SK-N-SH (cell line): ENCODE measurements at places on chromosomes 16 and 17.

DNA sequence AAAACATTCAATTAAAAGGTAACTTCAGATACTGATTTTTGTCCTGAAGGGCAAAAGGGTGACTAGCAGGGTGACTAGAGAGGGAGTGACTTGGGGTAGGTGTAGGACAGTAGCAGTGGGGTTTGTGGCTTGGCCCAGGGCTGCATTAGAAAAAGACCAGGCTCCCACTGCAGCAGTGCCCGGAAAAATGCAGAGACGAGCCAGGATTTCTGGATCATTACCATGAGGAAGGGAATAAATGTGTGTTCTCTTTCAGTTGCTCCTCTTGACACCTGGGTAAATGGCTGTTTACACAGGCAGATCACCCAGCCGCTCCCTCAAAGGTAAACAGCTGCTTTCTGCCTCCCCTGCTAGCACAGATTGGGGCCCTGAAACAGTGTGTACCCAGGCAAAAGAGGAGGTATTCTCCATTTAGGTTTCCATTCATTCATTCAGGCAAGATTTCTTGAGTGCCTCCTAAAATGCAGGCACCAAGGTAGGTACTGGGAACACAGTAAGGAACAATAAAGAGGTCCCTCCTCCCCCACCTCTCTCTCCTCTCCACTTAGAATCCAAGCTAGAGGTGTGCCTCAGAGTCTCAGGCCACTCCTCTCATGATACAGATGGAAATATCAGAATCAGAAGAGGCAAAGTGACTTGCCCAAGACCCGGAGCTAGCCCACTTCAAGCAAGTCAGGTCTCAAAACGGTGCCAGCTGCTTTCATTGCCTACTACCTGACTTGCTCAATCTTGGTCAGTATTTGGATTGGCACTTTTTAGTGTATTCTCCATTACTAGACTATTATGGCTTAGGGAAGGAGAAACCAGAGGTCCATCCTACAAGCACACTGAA lies 15.2 kb upstream of the TOX3 start:
- no peak for DNase-seq

DNA sequence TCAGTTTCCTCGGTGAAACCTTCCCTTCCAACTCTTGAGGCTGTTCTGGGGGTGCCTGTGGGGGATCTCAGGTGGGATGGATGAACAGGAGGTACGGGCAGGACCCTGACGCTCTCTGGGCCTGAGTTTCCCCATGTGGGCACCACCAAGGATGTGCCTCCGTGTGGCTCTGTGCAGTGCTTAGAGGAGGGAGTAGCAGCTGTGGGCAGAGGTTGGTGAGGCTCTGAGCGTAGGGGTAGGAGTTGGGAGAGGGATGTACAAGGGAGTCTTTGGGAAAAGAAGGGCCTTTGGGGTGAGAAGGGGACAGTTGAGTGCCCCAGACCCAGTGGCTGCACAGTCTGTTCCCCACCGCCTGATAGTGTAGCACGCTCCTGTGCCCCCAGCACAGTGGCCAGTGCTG lies 59.1 kb downstream of the SNX20 start:
- DNase-seq, result no peak

GRCh38 chr17:9402590-9403199 lies 172.9 kb downstream of the STX8 start:
- peak; percentile 37 for DNase-seq

DNA sequence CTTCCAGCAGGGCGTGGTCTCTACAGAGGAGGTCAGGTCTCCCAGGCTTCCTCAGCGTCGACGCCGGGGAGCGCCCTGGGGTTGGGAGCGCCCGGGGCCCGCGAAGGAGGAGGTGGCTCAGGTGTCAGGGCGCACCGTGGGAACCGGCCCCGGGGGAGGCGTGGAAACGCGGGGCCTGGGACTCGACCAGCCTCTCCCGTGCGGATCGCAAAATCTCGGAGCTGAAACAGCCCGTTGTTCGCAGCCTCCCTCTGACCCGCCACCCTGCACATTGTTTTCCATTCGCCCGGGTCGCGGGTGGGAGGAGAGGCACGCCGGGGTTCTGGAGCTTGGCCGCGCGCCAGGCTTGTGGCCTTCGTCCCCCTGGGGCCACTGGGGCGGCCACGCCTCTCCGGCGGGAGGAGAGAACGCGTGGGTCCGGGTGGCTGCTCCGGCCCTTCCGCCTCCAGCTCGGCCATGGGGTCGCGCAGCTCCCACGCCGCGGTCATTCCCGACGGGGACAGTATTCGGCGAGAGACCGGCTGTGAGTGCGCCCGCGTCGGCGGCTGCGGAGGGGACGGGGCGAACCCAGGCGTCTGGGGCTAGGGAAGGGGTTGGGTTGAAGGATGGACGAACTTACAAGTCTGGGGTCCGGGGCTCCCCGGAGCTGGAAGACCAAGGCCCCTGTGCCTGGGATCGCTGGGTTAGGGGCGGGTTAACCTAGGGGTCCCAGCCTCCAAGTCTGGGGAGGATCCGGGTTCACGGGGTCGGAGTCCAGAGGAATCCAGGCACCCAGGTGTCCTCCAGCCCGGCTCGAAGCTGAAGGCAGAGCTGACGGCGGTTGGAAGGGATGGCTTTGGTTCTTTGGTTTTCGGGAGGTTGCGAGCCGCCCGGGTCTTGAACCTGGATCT lies at the start of gene CHP2:
CHP2 (plus strand) TSS at position 433 of the 890 bp plus-strand sequence; CDS start at position 457, 24 bp downstream.
- DNase-seq, result peak; percentile 58

GRCh38 chr16:70712942-70713341 lies 27.1 kb upstream of the MTSS2 start:
- DNase-seq, result no peak

GRCh38 chr16:89156740-89157645 lies 14.6 kb upstream of the CDH15 start:
- no peak for DNase-seq

- DNase-seq, result no peak
These were observed 28.5 kb downstream of the CYTH1 start for GRCh38 chr17:78753316-78754250.

GRCh38 chr16:50553731-50554360 lies 5.7 kb downstream of the NKD1 start:
- no peak for DNase-seq

- DNase-seq, result peak; percentile 87
These were observed 335 bp downstream of the TMEM11 start for GRCh38 chr17:21213638-21214014.

DNA sequence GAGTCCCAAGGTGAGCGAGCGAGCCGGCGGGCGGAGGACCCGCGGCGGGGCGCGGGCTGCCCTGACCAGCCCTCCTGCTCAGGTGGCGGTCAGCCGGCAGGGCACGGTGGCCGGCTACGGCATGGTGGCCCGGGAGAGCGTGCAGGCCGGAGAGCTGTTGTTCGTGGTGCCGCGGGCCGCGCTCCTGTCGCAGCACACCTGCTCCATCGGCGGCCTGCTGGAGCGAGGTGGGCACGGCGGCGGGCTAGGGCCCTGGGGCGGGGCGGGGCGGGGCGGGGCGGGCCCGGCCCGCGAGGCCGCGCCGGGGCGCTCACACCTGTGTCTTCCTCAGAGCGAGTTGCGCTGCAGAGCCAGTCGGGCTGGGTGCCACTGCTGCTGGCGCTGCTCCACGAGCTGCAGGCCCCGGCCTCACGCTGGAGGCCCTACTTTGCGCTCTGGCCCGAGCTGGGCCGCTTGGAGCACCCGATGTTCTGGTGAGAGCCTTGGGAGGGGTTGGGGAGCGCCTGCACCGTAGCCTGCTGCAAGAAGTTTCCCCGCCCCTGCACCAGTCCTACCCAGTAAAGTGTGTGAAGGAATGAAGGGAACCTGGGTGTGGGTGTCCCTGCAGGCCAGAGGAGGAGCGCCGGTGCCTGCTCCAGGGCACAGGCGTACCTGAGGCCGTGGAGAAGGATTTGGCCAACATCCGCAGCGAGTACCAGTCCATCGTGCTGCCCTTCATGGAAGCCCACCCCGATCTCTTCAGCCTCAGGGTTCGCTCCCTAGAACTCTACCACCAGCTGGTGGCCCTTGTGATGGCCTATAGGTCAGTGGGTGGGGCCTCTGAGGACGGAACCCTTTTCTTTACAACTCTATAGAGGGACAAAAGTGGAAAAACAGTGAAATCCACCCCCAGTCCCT lies 802 bp downstream of the SETD6 start:
- DNase-seq, result no peak

DNA sequence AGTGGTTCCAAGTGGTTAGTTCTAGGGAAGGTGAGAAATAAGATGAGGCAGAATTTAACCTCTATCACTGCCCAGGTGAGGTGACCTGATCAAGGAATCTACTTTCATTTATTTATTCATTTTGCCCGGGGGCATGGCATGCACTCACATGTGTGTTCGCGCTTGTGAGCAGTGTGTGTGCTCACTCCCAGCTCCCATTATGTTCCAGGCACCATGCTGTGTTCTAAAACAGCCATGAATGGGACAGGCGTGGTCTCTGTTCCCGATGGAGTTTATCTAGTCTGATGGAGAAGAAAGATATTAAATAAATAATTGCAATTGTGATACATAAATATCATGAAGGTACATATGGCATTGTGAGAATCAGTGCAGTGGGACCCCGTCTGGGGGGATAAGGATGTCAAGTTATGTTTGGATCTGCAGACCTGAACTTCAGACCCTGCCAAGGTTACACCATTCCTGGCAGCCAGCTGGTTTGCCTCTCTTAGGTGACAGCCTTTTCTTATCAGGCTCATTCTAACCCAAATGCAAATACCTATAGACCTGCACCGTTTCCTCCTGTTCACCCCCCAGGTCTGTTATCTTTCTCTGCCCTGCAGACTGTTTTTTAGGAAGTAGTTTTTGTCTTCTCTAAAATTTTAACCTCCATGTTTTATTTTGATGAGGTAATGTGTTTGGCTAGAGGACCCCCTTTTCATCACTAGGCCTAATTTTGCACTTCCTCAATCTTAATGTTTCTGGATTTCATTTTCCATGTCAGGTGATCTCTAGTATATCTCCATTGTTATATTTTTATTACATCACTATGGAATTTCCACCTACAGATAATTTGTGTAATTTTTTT lies 11.8 kb downstream of the CYB5B start:
- DNase-seq, result no peak

GRCh38 chr17:59388069-59388556 lies 56.7 kb downstream of the YPEL2 start:
- DNase-seq, result no peak

DNA sequence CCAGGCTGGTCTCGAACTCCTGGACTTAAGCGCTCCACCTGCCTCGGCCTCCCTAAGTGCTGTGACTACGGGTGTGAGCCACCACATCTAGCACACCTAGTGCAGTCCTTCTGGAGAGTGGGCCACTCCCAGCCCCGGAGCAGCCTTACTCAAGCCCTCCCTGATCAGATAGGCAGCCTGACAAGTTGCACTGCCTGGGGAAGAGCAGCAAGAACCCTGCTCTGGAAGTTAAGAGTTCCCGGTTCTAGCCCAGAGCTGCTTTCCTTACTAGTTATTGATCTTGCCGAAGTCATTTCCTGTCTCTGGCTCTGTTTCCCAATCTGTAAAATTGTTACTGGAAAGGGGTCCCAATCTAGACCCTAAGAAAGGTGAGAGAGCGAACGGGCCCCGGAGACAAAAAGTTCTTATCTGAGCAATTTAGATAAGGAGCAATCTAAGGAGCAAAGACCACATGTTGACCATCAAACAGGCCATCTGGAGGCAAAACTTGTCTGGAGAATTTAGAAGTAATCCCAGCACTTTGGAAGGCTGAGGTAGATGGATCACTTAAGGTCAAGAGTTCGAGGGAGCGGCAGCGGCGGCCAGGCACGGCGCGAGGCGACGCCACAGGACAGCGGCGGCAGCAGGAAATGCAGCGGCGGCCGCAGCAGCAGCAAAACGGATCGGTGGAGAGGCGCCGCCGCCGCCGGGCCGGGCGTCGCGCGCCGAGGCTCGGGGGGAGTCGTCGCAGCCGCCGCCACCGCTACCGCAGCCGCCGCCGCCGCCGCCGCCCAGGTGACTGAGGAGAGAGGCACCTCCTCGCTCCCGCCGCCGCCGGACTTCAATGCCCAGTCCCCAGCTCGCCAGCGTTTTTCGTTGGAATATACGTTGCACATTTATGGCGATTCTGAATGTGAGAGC lies 4.3 kb upstream of the NAGLU start:
- peak; percentile 86 for DNase-seq

DNA sequence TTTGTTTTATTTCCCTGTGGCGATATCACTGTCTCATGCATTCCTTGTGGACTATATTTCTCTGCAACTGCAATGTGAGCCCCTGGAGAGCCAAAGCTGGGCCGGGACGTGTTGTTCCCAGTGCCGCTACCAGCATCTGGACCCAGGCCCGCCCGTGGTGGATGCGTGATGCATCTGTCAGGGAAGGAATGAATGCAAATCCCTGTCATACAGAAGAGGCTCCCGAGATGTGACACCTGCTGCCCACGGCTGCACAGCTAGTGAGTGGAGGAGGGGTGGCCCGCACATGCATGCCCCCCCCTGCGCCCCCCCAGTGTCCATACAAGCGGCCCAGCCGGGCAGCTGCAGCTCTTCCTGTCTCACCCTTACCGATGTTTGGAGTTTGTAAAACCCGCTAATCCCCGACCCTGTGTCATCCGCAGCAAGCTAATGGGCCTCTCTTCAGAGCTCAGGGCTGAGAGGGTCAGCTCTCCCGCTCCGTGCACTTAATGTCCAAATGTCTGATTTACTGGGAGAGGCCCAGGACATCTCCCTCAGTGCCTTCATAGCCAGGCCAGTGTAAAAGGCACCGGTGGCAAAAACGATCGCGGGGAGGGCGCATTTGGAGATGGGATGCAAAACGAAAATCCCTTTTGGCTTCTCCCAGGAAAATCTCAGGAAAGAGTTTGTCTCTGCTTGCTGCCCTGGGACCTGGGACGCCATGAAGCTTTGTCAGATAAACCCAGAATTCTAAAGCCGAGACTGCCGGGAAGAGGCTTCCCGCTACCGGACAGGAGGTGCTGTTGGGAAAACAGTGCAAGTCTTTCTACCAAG lies 91.8 kb downstream of the FOXL1 start:
- no peak for DNase-seq

GRCh38 chr17:59139939-59140338 lies 15.0 kb downstream of the SKA2 start:
- no peak for DNase-seq

- no peak for DNase-seq
These were observed 53.0 kb upstream of the GAS7 start for GRCh38 chr17:10251212-10251948.

DNA sequence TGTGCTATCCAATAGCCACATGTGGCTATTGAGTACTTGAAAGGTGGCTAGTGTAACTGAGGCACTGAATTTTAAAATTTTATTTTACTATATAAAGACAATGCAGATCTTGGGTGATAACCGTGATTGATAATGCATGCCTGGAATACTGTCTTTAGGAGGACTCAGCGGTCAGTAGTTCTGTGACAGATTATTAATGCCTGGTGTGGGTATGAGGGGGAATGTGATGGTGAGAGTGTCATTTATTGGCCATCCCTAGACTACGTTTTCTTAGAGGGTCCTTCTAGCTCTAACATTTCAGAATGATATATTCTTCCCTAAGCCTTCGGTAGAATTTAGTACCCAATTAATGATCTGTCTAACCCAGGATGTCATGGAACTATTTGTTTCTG lies 157.6 kb downstream of the CPPED1 start:
- DNase-seq, result no peak

- no peak for DNase-seq
These were observed 9.1 kb downstream of the WSCD1 start for GRCh38 chr17:6079155-6079888.

GRCh38 chr16:70665806-70666735 lies 19.7 kb downstream of the IL34 start:
- no peak for DNase-seq

- DNase-seq, result no peak
These were observed 224.9 kb downstream of the CA10 start for GRCh38 chr17:51933647-51934046.

GRCh38 chr16:49850558-49851467 lies 5.1 kb downstream of the ZNF423 start:
- no peak for DNase-seq

- no peak for DNase-seq
These were observed 274.2 kb upstream of the SOX9 start for GRCh38 chr17:71846561-71847110.

GRCh38 chr17:28908640-28909167 lies 5.8 kb upstream of the DHRS13 start:
- DNase-seq, result no peak

GRCh38 chr17:28194382-28194781 lies 124.6 kb upstream of the TMEM97 start:
- no peak for DNase-seq
